ENCODE measurements at places on chromosomes 2 and 18.

DNA sequence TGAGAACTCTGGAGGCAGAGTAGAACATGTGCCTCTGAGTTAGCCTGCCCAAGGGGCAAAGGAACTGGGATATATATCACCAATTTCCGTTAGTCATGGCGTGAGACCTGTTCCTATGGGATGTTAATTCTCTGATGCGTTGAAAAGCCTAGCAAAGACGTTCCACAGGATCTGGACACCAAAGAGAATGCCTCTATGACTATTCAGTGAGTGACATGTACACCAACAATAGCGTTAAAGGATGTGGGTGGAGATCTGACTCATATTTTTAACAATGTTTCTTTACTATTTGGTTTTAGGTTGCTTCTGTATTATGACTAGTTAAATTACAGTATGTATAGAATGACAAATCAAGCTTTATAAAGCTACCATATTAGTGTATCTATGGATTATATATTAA, 320.9 kb upstream of the MC4R start:
- DNase-seq: no peak

DNA sequence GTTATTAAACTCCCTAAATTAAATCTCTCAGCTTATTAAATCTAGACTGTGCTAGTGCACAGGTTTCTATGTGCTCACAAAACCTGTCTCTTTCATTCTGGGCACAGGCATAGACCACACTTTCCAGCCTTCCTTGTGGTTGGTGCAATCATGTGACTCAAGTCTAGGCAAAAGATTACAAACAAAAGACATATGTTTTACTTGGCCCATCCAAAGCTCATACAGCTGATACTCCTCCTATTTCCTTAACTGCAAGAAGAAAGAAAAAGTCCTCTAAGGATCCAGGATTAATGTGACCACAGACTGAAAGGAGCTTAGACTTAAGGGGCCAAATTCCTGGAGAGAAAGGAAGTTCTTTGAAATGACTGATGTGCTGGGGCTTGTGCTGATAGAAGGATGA, 731.3 kb upstream of the RAB6C start:
- no peak for DNase-seq

DNA sequence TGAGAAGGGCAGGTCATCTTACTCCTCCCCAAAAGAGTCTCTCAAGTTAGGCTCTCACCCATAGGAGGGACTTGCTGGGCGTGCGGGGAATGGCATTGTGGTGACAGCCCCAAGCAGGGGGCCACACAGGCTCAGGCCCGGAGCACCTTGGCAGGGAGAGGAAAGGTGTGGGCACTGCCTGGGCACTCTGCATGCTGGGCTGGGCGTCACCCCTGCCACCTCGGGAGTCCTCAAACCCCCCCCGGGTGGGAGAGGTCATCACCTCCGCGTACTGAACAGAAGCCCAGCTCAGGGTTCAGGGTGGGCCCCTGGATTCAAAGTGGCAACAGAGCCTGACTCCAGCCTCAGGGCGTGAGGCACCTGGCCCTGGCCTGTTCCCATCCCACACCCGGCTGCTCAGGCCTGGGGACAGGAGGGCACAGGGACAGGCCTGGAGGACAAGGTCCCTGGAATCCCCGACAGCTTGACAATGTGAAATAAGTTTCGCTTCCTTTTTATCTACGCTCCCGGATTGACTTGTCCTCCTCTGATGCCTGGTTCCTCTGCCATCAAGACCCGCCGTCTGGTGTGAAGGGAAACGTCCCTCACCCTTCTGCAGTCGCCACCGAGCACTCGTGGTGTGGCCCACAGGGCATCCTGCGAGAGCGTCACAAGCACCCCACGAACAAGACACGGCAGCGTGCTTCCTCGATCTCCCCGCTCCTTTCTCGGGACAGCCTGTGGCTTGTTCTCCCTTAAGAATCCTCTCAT, 97.8 kb downstream of the HDAC4 start:
- no peak for DNase-seq

GRCh38 chr2:200966770-200967169, 3.3 kb upstream of the ORC2 start:
- DNase-seq: no peak

GRCh38 chr2:132825601-132826000, 155.6 kb upstream of the LYPD1 start:
- no peak for DNase-seq

DNA sequence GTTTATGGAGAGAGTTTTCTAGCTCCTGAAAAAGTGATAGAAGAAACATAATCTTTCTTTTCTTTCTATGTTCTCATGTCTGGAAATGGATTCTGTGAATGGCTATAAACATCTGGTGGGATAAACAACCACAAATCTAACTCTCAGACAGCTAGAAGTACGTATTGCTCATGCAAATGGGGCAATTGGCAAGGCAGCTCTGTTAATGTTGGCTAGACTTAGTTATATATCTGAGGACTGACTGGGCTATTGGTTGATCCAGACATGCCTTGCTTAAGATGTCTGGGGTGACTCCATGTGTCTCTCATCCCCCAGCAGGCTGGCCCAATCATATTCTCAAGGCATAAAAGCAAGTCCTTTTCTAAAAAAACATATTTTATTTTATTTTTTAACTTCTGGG, 939.2 kb upstream of the NRXN1 start:
- no peak for DNase-seq

DNA sequence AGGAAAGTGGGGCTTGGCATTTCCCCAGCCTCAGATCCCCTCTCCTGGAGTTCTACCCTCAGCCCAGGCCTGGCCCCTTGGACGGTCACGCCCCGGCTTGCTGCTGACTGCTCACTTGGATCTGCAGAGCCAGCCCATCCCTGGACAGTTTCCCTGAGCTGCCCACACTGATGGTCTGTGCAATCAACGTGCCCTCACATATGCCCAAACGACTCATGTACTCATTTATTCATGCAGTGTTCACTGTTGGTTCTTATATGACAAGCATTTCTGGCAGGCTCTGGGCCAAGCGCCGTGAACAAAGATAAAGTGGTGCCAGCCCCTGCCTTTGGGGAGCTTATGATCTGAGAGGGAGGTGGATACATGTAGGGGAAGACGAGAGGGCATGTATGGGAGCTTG, 20.3 kb upstream of the GLI2 start:
- DNase-seq: no peak

GRCh38 chr2:120182019-120182560, 41.1 kb downstream of the TMEM185B start:
- DNase-seq: no peak

DNA sequence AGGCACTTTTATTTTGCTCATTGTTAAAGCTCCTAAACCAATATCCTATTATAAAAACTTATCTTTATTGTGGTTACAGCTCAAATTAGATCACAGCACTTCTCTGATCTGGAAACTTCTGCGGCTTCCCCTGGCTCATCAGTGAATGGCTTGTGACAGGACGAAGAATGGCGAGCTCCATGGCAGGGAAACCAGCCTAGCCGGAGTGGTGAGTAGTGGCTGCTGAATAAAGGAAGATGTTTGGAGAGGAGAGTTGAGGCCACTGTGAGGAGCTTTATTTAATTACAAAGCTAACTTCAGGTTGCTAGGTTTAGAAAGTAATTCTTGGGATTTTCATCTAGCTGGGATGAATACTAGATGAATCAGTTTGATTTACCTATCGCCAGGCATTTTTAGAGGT, 213.5 kb downstream of the CYRIA start:
- no peak for DNase-seq

DNA sequence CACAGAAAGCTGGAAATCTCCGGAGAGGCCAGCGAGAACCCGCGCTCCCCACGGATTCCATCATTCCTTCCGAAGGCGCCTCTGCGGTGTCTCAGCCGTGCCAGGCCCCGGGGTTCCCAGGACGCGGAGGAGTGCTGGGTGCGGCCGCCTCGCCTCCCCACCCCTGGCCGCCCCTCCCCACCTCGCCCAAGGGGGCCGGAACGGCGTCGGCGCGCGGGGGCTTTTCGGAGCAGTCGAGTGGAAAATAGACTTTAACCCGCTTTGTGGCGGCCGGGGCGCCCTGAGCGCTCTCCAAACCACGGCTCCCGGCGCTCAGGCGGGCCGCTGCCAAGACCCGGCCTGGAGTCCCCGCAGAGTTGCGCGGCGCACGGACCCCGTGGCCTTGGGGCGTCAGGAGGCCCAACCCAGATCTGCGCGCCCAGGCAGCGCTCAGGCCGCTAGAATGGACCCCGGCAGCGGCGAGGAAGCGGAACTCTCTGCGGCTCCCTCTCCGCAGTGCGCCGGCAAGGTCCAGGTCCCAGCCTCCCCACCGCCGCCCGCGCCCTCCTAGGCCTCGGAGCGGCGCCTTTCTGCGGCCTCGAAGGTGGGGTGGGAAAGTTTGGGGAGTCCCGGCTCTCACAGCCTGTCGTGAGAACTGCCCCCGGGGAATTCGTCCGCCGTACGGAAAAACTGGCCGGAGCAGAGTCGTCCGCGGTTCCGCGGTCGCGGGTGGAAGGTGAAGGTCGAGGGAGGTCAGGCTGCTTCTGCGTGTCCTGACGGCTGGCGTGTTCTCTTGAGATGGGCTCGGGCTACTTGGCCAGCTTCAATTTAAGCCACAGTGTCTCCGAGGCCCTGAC, 1.2 kb upstream of the EMX1 start:
- no peak for DNase-seq

DNA sequence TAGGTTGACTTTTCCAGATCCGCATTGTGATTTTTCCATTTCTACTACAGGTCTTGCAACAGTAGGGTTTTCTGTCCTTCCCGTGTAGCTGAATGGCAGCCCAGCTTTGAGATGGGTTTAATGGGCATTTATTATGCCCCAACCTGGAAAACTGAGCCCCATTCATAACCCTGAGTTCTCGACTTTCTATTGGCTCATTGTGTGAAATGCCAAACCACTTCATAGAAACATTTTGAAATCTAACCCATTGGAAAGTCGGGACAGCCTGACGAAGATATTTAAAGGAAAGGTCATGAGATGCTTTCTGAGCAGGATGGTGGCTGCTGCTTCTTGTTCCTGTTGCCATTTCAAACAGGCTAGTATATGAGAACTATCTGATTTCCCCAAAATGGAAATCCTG, 203.5 kb downstream of the ZFP36L2 start:
- no peak for DNase-seq

DNA sequence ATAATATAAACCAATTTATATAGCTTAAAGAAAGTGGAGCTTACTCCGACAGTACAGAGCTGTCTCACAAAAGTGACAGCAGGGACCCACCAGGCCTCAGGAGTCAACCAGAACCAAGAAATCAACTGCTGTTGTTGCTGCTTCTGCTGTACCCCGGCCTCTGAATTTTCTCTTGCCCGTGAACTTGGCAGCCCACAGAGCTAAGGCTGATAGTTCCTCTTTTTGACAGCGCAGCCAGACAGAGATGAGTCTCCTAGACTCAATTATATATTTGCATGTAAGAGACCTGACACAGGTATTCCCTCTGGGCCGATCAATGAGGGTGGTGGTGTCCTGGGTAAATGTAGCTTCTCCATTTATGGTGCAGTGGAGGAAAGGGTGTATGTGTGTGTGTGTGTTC, 109.4 kb downstream of the KCTD1 start:
- DNase-seq: no peak

DNA sequence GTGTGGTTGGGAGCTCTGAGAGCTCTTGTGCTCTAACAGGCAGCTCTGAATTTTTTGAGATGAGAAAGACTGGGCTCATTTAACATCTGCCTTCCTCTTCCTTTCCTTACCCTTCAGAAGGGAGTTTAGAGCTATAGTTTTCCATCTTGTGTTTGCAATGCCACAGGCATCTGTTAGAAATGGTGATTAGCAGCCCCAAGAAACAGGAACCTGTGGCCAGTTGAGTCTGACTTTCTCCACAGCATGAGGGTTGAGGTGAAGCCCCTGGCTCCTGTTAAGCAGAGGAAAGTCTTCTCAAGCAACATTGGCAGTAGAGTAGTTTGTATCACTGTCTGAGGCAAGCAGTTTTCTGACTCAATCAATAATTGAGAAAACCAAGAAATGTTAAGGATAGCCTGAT, 577.4 kb downstream of the ZEB2 start:
- no peak for DNase-seq

GRCh38 chr2:158319269-158319668, 137.3 kb downstream of the CCDC148 start:
- DNase-seq: no peak

GRCh38 chr2:230690439-230690838, 22.2 kb upstream of the CAB39 start:
- no peak for DNase-seq

DNA sequence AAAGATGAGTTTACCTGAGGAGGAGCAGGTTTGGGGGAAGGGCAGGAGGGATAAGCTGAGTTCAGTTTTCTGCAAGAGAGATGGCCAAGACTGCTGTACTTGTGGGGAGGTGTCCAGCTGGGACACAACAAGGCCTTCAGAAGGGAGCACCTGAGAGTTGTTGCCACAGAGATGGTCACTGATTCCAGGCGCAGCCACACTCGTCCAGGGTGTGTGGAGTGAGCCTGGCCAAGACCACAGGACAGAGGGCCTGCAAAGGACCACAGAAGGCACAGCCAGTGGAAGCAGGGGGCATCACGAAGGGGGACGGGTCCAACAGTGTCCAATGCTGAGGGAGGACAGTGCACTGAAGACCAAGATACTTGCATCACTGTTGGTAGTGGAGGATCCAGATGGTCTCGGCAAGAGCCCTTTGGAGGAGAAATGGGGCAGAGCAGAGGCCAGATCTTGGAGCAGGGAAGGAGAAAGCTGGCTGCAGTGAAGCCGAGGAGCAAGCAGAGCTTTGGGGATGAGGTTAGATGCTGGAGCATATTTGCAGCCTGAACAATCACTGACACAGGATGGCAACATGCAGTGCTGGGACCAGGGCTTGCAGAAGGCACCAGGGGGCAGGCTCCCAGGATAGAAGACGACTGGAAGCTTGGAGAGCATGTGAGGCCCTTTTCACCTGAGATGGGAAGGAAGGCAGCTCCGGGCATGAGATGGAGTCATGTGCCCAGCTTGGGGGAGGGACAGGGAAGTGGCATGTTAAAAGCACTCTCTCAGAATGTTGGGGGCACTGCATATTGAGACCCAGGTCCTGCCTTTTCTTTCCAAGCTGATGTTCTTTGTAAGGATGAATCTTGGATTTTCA, 214.0 kb downstream of the CYP26B1 start:
- no peak for DNase-seq

GRCh38 chr2:69932596-69932922, 17.6 kb downstream of the MXD1 start:
- DNase-seq: no peak

DNA sequence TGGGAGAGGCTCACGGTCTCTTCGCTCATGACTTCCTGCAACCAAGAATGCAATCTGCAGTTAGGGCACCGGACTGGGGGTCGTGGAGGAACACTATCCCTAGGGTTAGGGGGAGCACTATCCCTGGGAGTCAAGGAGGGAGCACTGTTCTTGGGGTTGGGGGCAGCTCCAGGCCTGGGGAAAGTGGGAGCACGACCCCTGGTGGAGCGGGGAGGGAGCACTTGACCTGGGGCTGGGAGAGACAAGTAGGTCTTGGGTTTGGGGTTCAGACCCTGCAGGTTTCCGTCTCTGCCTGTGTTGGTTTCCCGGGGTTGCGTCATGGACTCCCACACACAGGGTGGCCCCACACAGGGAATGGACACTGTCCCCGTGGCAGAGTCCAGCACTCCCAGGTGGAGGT, 133.6 kb downstream of the TPO start:
- DNase-seq: no peak

DNA sequence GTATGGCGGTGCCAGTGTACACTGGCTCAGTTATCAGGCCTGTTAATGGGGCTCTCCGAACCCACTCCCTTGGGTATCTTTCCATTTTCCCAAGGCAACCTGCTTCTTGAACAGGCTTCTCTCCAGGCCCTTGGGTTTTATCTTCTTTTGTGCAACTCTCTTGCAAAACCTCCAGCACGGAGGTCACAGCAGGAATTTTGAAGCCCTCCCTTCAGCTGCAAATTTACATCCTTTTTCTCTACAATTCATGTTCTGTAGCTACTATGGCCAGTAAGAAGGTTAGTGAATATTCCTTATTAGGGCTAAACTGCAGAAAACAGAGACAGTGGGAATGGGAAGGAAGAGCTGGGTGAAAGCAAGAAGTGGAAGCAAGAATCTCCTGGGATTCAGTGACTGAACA, 10.4 kb upstream of the NPAS2 start:
- DNase-seq: no peak
